RPMI7951 (cell line): ENCODE measurements at places on chromosomes 5 and 9. TPM values are rescaled to one million over a fixed set of nuclear protein-coding genes. Genes with fewer than 3 reads are reported as not detected.

- peak; percentile 83 for DNase-seq
Observed at GRCh38 chr9:70049672-70050271, 6.1 kb downstream of the MAMDC2 start.

- DNase-seq = peak; percentile 11
Observed at GRCh38 chr5:39898731-39899130, 474.0 kb upstream of the DAB2 start.

- no peak for DNase-seq
Observed at GRCh38 chr5:54834121-54834842, 151.1 kb downstream of the ESM1 start.

DNA sequence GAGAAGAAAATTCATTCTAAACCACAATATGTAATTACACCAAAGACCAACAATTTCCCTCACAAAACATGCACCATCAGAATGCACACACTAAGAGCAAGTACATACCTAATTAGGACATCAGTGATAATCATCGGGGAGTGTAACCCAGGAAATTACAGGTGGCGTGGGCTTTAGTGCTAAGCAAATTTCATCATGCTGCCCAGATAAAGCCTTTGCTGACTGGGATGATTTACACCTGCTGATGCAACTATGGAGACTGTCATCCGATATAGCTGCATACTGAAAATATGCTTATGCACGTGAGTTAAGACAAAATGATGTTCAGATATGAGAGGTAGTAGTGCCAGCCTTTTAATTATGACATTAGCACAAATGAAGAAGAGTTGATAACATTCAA is 123.2 kb downstream of the DCP2 start:
- no peak for DNase-seq

DNA sequence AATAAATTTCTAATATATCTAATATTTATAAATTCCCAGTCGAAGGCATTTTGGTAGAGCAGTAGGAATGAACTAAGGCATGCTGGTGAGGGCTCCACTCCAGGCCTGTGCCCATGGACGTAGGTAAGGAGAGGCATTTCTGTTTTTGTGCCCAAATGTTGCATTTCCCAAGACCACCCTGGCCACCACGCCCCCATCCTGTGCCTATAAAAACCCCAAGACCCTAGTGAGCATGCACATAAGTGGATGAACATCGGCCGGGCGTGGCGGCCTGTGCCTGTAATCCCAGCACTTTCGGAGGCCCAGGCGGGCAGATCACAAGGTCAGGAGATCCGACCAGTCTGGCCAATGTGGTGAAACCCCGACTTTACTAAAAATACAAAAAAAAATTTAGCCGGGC is 10.1 kb upstream of the MTMR12 start:
- no peak for DNase-seq

DNA sequence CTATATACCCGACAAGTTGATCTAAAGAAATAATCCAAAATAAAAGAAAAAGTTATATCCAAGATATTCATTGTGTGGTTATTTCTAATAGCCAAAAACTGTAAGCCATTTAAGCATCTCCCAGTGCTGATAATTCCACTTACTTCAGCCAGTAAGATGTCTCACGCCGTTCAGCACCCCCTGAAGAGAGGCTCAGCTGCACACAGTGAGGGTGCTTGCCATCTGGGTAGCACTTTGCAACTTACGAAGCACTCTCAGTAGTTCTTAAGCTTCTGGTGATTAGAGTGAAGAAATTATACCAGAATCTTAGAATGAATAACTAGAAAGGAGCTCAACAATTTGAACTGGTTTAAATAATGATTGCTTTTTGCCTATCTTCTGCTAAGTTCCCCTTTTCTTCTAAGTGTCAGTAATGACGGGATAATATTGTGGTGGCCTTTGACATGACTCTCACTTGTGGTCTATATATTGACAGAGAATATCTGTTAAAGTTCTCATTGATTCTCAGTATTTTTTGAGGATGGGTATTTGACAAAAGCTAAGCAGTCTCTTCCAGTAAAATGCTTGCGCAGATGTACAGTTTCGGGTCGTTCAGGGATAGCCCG is 26.2 kb upstream of the LTC4S start:
- DNase-seq = no peak

DNA sequence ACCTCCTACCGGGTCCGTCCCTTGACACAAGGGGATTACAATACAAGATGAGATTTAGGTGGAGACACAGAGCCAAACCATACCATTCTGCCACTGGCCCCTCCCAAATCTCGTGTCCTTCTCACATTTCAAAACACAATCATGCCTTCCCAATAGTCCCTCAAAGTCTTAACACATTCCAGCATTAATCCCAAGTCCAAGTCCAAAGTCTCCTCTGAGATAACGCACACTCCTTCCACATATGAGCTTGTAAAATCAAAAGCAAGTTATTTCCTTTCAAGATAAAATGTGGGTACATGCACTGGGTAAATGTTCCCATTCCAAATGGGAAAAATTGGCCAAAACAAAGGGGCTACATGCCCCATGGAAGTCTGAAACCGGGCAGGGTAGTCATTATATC is 463.9 kb upstream of the CDH9 start:
- no peak for DNase-seq

DNA sequence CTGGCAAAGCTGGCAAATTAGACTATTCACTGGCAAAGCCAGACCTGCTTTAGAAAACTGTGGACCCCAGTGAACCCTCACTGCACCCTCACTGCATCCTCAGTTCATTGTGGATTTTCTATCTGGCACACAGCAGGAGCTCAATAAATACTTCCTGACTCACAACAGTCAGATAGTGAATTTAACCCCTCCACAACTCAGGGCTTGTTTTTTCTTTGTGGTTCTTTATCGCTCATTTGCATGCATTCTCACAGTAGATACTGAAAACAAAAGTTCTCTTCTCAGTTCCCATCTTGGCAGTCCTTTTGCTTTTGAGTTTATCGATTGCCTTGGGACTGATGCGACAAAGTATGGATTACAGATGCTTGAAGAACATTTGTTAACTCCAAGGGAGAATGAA is 99.8 kb downstream of the ACTL7B start:
- no peak for DNase-seq

- DNase-seq = no peak
Observed at GRCh38 chr9:125758986-125759763, 12.0 kb downstream of the PBX3 start.

DNA sequence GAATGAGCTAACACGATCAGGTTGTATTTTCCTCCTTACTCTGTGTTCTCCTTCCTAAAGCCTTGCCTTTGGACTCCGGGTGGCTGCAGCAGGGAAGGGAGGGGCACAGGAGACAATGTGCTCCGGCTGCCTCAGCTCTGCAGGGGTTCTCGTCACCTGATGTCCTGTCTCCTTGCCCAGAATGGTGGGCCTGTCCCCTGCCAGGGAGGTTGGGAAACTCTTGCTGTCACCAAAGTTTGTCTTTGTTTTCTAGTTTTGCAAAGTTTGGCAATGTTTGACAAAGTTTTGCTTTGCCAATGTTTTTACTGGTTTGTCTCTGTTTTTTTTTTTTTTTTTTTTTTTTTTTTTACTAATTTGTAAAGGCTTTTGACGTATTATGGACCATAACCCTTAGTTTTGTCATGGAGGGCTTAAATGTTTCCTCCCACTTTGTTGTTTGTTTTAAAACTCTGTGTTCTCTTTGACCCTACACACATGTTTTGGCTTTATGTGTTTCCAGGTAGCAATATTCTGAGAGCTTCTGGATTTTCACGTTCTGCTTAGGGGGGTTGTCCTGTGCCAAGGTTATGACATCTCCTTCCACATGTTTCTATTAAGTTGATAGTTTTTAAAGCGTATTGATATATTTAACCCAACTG is 49.3 kb downstream of the GADD45G start:
- no peak for DNase-seq

- DNase-seq = peak; percentile 84
Observed at GRCh38 chr5:95773335-95774059, 42.4 kb downstream of the RHOBTB3 start.

GRCh38 chr5:90547072-90547536 is 11.5 kb upstream of the ADGRV1 start:
- DNase-seq = peak; percentile 6

- DNase-seq = no peak
Observed at GRCh38 chr5:61704289-61704688, 372.2 kb downstream of the ZSWIM6 start.

DNA sequence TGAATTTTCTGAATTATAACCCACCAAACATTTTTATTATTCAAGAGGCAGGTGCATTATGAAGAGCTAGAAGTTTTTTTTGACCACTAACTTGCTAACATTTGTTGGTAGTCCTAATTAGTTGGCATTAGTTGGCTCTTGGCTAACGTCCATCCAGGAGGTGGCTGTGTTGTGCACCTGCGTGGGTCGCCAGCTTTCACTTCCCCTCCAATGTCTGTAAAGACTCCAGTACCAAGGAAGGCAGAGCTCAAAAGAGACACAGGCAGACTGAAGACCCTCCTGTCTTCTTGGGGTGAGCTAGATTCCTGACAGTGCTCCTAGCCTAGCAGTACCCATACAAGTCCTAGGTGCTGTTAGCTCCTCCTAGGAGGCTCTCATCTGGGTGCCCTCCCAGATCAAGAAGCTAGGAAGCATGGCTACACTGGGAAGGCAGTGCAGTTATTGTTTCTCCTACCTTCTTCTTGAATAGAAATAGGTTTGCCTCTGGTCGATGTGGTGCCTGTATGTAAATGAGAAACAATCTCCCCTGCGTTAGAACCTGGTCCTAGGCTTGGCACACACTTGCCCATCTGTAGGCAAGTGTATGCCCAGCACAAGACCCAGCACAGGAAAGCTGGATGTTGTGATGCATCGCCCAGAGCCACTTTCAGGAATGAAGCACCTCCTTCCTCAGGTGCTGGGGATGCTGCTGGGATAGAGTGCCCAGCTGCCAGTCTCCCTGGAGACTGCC is 190.9 kb downstream of the ICE1 start:
- DNase-seq = no peak

GRCh38 chr9:38022203-38022895 is 46.7 kb downstream of the SHB start:
- no peak for DNase-seq

- DNase-seq = no peak
Observed at GRCh38 chr5:171317230-171317629, 8.2 kb downstream of the TLX3 start.

DNA sequence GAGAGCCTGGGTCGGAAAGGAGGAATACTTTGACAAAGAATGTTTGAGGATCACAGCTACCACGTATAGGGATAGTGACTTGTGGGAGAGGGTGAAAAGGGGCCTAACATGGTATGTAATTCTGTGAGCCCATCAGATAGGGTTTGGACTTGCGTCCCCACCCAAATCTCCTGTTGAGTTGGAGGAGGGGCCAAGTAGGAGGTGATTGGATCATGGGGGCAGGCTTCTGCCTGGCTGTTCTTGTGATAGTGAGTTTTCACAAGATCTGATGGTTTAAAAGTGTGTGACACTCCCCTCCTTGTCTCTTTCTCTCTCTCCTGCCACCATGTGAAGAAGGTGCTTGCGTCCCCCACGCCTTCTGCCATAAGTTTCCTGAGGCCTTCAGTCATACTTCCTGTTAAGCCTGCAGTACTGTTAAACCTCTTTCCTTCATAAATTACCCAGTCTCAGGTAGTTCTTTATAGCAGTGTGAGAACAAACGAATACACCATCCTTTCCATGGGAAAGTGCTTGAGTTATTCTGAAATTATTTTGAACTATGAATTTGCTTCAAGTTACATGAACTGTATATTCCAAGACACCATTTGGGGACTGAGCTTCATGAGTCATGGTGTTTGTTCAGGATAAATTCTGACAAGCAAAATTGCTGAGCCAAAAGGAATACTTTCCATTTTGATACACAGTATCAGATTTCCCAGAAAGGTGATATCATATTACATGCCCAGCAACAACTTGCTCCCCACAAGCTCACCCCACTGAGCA is 68.8 kb upstream of the SSBP2 start:
- peak; percentile 33 for DNase-seq

GRCh38 chr9:94976077-94976476 is 249.6 kb downstream of the AOPEP start:
- DNase-seq = no peak

Gene CD72
- total RNA-seq = 0.10 and 0.12 TPM in 2 replicates

Gene SH3TC2
- total RNA-seq = 9.3 and 13.0 TPM in 2 replicates

Gene AMACR
- total RNA-seq = 8.2 and 12.6 TPM in 2 replicates

Gene ARID3C
- total RNA-seq = not detected in 2 replicates

Gene SIT1
- total RNA-seq = not detected in 2 replicates

Gene SLC44A1
- total RNA-seq = 49.6 and 50.3 TPM in 2 replicates

Gene TAF11L5
- not detected in 2 replicates for total RNA-seq

Gene POU5F2
- 0.10 and 0.24 TPM in 2 replicates for total RNA-seq

Gene PJA2
- total RNA-seq = 50.0 and 55.8 TPM in 2 replicates
